ENCODE measurements at places on chromosomes 13 and 19.

GRCh38 chr13:37685206-37685605 is 86.6 kb upstream of the POSTN start:
- no peak for DNase-seq

DNA sequence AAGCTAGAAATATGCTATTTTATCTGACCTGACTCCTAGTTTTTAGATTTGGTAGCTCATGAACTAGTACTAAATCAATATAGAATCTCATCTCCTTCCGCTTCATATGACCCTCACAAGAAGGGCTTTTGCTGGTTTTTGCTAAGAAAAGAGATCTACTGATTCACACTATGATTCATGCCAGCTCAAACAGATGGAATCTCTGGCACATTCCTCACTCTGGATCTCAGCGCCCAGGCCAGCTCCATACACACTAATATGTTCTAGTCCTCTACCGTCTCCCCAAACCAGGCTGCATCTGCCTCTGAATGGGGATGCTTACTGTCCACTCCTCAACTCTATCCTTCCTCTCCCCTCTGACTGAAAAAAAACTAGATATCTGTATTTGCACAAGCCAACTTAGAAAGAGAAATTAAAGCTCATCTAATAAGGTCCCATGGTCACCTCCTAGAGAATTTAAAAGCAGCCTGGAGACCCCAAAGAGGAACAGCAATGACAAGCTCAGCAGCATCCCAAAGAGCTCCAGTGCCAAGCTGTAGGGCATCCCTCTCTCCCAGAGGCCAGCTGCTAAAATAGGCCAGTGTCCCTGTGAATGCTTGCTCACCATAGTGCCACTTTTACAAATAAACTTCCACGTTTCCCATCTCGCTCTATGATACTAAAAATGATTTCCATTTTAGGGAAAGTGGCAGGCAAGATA is 74.9 kb downstream of the LHFPL6 start:
- DNase-seq, result peak; percentile 91

- no peak for DNase-seq
These were observed 540.6 kb upstream of the SPRY2 start for GRCh38 chr13:80881495-80881894.

GRCh38 chr19:19064811-19065745 is 1.3 kb downstream of the SLC25A42 start:
- DNase-seq, result no peak

GRCh38 chr13:101523154-101524131 is 71.0 kb downstream of the ITGBL1 start:
- DNase-seq, result peak; percentile 41

- no peak for DNase-seq
These were observed 95.7 kb downstream of the SPRY2 start for GRCh38 chr13:80245162-80245733.

- DNase-seq, result peak; percentile 8
These were observed 99.0 kb downstream of the ZNF429 start for GRCh38 chr19:21604351-21604926.

DNA sequence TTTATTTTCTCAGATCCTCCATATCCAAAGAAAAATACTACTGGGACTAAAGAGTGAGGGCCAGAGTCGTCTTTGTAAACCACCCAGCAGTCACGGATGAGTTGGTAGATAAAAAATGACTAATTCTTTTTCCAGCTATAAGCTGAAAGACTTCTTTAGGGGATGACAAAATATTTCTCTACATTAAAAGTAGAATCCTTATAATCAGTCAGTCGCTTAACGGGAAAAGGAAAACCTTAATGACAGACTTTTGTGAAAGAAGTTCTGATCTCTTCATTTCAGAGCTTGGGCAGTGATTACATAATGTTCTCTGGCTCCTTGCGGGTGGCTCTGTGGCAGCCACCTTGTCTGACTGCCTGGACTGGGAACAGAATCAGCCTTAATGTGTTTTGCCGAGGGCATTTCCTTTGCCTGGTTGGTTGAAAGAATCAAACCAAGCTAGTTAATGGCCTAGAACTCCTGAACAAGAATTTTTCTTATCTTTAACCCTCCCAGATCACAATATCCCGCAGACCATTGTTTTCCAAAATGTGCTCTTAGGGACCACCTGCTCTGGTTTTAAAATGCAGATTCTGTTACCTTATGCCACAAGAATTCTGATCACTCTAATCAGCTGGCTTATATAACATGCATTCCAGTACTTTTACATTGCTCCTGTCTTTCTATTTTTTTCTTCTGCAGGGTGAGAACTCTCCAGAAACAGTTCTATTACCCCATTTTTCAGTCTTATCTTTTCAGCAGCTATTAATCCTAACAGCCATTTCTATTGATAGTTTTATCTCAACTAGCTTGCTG is 2.5 kb downstream of the ITM2B start:
- no peak for DNase-seq

DNA sequence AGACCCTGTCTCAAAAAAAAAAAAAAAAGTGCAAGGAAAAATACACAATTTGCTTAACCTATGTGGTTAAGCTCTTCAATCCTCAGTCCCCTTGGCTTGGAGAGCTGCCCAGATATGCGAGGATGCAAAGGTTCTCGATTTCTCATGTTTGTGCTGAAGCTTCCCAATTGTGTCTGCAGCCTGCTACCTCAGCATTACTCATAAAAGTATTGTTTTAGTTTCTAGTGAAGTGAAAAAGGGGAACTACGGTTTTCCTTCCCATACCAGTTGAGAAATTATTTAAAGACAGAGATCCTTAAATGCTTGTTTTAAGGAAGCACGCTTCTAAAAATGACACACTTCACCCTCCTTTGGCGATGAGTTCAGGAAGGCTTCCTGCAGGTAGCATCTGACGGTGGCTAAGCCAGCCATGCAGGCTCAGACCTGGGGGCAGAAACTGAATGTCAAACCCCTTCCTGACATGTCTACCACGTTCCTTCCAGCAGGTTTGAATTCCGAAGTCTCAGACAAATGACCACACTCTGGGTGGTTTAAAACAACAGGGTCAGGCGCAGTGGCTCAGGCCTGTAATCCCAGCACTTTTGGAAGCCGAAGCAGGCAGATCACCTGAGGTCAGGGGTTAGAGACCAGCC is 47.9 kb downstream of the RUBCNL start:
- DNase-seq, result peak; percentile 80

DNA sequence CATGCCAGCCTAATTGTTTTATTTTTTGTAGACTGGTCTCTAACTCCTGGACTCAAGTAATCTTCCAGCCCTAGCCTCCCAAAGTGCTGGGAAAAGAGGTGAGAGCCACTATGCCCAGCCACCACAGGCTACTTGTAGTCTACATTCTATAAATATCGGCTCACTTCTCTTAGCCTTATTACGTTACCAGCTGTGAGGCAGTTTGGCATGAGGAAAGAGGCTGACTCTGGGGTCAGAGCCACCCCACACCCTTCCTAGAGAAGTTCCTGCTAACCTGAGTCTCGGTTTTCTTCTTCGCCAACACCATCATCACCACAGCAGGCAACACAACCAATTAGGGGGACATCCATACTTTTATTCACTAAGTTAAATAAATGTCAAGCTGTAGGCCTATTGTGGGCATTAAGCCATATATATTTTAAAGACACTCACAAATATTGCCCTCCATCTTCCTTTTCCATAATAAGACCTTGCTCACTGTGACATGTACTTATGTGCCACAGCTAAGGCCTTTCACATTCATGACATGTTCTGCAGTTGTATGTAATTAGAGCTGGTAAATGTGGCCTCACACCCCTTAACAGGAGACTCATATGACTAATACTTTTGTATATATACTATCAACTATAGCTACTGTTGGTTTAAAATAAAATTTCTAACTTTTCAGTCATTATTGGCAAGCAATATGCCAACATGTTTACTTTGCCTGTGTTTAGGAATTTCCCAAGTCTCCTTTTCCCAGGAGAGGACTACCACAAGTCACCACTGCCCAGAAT is 5.7 kb downstream of the SLC25A30 start:
- no peak for DNase-seq

- no peak for DNase-seq
These were observed 418.0 kb downstream of the ZNF536 start for GRCh38 chr19:30790056-30790680.

DNA sequence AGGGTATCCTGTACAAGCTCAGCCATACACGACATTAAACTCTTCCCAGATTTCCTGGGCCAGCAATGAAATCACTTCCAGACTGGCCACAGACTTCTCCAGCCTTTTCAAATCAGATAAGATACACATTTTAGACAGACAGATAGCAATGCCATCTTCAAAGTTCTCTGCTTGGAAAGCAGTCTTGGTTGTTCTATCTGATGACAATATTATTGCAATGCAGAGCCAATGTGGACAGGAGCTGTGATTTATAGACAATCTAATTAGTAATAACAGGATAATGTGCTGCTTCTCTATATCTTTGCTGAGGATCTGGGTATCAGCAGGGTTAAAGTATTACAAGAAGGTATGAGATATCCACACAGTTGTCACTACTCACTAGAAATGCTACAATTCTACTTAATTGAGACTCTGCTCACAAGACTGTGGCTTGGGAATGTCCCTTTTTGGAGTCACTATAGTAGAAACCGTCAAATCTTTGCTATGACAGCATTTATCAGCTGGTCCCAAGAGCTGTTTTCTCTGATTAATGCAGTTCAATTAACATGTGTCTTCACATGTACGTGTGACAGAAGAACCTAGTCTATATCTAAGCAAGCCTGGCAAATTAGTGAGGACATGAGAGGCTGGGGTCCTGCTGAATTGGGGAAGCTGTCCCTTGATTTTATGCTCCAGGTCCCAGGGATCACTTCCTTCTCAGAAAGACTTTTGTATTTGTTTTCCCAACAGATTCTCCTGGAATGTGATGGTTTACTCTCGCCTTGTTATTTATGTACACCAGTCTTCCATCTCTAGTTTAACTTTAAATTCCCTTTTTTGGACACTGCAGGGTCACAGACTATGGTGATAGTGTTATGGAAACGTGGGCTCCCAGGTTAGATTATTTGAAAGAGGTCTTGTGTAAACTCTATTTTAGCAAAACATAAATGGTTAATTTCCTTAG is 68.8 kb downstream of the COL4A1 start:
- DNase-seq, result no peak

GRCh38 chr19:49301165-49301865 is 23.7 kb downstream of the SLC6A16 start:
- DNase-seq, result no peak
